Natural killer cell (primary cell): ENCODE measurements at places on chromosomes 7 and 10.

DNA sequence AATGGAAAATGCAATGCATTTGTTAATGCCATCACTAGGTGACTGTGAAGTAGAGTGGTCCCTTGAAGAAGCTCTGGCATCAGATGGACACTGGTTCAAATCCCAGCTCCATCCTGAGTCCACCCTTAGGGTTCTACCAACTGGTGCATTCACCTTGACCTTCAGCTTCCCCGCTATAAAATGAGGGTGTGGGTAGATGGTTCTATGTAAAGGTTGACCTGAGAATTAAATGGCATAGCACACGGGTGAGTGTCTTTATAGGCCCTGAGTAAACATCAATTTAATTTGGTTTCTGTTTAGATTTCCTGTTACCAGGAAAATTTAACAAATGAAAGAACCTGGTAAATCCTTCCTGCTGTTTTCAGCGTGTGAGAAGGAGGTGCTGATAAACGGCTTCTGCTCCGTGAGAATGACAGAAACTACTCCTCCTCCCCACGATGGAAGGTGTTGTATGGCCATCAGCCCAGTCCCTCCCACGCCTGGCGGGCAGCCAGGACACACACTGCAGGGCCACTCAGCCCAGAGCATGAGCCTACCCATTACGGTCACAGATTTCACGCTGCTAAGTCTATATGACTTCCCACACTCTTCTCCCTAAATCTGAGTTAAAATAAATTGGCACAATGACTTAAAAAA, 210.1 kb downstream of the TNS3 start:
- no peak for DNase-seq

DNA sequence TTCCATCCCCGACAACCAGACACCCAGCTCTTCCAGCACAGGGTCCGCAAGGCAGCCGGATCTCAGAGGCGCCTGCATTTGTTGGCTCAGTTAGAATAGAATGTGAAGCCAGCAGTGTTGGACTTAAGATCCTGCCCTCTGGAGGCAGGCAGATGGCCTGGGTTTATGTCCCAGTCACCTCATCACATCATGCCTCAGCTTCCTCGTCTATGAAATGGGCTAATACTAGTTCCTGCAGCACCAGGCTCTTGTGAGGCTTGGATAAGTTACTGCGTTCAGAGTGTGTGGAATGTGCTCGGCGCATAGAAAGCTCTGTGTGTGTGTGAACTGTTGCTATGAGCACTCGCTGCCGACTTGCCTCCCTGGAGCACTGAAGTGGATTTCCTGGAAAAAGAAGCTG, 202.5 kb upstream of the GPR26 start:
- no peak for DNase-seq

DNA sequence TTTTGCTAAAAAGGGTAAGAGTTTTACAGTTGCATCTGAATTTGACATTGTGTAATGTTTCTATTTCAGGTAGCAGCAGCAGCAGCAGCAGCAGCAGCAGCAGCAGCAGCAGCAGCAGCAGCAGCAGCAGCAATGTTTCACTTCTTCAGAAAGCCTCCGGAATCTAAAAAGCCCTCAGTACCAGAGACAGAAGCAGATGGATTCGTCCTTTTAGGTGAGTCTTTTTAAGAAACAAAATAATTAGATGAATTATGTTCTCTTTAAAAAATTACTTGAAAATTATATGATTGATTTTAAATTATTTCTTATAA, 32.6 kb downstream of the UMAD1 start:
- DNase-seq: no peak

DNA sequence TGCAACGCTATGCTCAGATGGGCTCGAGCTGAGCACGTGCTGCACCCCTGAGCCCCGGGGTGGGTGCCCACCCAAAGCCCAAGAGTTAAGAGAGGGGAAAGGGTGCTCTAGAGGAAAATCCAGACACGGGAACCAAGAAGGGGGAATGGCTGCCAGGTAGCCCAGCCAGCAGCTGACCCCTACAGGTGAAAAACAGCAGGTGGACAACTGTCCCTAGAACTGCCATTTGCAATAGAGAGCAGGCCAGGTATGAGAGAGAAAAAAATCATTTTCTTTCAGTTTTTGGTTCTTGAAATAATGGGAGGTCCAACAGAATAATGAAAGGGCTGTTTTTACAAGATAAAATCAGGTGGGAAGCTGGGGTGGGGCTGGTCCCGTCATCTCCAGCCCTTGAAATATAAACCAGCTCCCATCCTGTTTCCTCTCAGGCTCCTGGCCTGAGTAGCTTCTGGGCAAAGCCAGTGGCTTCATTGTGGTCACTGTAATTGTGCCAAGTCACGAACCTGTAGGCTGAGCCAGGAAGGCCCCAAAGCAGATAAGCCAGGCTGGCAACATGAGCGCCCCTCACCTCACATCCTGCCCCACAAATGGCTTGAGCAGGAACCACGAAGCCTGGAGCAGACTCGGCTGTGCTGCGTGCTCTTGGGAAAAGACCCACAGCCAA, 257.8 kb downstream of the SNX10 start:
- DNase-seq: no peak

GRCh38 chr10:50619882-50620281, 3.9 kb downstream of the SGMS1 start:
- DNase-seq: no peak

- DNase-seq: no peak
These were observed 147.3 kb downstream of the SH3PXD2A start for GRCh38 chr10:103707956-103708626.

DNA sequence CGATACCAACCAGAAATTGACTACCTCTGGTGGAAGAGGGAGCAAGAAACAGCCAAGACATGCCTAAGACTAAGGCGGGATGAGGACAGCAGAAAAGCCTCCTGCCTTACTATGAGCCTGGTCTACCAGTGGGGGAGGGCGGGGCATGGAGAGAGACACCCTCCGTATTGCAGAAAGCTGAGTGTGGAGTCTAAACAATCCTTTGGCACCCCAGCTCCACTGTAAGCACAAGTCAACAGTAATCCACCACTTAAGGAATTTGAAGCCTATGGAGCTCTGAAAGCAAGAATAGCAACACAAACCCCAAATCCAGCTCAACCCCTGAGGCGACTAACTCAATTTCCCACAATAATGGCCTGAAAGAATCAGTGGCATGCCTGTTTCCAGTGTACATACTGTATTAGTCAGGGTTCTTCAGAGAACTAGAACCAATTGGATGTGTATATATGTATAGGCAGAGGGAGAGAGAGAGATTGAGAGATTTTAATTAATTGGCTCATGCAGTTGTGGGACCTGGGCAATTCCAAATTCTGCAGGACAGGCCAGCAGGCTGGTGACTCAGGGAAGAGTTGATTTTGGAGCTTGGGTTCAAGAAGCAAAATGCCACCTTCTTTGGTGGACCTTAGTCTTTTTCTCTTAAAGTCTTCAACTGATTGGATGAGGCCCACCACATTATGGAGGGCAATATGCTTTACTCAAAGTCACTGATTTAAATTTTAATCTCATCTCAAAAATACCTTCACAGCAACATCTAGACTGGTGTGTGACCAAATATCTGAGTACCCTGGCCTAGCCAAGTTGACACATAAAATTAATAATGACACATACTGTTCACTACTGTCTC, 13.5 kb downstream of the PPIF start:
- peak; percentile 2 for DNase-seq

DNA sequence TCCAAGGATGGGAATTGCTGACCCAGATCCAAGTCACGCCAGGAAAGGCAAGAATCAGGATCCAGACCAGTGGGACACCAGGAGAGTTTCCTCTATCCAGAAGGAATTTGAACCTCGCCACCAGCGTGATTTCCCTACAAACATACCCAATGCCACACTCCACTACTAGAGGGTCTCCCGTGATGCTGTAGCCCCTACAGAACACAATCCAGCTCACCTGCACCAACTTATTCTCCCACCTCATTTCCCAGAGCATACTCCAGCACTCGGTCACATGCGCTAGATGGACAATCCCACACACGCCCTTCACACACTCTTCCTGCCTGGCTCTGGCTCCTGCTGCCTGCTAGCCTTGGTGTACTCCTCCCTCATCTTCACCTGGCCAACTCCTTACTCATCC, 142.1 kb upstream of the PDE1C start:
- no peak for DNase-seq

DNA sequence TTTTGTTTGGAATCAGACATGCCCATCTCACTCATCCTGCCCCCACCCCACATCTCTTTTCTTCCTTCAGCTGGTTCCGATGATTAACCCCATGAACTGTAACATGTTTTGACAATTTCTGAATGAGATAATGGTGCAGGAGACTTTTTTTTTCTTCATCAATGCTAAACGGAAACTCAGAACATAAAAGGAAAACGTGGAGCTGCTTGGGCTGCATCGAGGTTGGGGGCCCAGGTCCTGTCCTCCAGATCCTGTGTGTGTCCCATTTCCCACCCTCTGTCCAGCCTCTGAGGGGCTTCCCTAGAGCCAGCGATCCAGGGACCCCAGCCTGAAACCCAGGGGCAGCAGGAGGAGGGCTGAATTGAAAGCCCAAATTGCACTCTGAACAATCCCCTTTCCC, 263.8 kb upstream of the GRB10 start:
- DNase-seq: no peak

- no peak for DNase-seq
These were observed 124.6 kb downstream of the LRRN3 start for GRCh38 chr7:111215550-111215949.

DNA sequence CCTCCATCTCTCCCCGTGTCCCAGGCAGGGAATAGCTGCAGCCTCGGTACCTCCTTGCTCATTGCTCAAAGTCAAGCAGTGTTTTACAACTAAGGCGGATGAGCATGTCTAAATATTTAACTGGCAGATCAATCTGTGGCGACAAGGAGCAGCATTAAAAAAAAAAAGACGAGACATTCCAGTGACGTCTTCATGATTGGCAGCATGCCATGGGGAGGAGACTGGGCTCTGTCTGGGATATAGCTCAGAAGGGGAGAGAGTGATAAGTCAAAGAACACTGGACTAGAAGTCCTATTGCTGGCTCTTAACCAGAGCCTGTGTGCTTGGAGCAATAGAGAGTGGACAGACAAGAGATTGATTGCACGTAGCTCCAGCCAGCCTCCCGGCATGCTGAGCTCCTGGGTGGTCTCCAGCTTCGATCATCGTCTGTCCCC, 287.5 kb upstream of the PODXL start:
- no peak for DNase-seq

DNA sequence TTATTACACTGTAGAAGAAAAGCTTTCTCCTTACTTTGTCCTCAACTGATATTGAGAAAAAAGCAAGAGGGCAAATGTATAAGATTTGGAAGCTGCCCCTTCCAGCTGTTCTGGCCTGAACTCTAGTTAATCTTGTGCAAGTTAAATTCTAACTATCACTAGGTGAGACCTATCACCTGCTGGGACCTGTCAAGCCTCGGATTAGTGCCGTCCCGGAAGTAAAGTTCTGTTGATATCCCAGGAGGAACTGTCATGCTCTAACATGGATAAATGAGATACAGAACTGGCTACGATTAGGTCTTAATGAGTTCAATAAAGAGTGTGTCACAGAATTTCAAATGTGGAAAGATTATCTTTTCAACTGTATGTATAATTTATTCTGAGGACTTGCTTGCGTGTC, 1.2 kb upstream of the BPGM start:
- no peak for DNase-seq

GRCh38 chr10:100569687-100570481, 34.1 kb downstream of the HIF1AN start:
- no peak for DNase-seq

DNA sequence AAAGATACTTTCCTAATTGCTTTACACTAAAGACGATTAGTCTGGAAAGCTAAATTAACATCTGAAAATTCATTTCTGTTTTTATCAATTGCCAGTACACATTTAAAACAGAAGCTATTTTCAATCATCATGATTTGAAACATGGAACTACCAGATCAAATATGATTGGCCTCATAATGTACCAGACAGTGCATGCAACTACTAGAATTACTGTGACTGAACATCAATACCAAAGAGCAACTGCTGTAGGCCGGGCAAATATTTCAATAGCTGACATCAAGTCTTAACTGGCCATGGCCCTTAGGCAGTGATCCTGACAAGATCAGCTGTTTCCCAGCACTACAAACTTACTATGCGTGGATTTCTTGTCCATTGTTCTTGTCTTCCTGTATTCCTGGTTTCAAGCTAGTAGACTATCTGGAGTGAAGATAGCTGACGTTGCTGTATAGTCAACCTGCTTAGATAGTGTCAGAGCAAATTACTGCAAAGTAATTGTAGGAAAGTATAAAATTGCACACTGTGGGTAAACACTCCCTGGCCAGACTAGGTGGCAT, 21.7 kb upstream of the WNT16 start:
- no peak for DNase-seq

DNA sequence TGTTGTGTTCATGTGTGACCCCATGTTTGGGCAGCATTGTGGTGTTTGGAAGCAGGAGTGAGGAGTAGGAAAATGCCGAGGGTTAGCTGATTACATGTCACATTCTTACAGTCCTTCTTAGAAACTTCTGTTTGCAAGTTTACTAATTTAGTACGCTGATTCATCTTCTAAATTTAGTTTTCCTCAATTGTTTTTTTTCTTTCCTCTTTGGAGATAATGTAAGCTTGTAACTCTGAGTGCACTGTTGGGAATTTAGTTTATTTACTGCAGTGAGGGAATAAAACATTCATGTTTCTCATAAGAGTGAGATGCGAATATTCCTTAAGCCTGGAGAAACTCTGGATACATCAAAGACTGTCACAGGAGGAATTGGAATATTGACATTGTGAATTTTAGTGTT, 135.0 kb downstream of the NT5C2 start:
- no peak for DNase-seq

DNA sequence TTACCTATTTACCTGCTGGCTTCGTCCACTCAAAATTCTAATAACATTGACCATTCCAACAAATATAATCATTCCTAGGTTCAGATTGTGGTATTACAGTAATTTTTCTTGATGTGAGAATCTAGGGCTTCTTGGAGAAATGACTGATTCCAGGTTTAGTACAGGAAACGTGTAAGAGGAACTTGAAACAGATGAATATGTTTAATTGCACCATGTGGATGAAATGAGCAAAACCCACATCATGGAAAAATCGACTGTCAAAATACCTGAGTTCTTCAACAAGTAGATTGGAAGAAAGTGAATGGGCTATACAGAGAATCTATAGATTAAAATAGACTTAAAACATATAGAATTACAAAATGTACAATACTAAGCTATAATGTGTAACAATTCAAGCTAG, 24.9 kb upstream of the OR9A4 start:
- no peak for DNase-seq

- DNase-seq: no peak
These were observed 95.9 kb upstream of the UNC5B start for GRCh38 chr10:71116426-71116825.
